ENCODE measurements at places on chromosomes 3 and 15. TPM values are rescaled to one million over a fixed set of nuclear protein-coding genes. Genes with fewer than 3 reads are reported as not detected.

DNA sequence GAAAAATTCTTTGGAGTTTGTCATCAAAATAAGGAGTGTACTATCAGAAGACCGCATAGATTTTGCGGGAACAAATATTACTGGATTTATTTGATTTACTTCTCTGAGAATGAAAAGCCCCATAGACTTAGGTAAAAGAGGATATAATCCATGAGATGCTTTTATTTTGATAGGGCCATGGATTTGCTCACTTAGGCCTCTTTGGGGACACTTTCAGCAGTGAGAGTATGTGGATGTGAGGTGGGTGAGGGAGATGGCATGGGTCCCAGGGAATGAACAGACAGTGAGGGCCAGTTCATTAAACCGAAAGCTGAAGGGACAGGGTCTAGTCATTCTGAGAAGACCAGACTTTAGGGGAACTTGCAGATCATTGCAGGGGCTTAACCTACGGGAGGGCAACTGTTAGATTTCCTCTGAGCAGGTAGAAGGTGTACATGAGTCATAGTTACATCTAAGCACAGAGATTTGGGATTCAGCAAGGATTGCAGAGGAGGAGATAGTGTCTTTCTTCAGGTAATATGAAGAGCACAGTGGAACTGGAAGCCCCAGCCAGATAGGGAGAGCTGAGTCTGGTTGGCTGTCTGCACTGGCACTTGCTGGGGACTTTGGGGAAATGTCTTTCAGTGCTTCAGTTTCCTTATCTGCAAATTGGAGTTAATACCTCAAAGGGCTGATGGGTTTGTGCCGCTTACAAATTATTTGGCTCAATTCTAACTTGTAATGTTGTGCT, 30.8 kb downstream of the SH3GL3 start:
- no peak for DNase-seq

DNA sequence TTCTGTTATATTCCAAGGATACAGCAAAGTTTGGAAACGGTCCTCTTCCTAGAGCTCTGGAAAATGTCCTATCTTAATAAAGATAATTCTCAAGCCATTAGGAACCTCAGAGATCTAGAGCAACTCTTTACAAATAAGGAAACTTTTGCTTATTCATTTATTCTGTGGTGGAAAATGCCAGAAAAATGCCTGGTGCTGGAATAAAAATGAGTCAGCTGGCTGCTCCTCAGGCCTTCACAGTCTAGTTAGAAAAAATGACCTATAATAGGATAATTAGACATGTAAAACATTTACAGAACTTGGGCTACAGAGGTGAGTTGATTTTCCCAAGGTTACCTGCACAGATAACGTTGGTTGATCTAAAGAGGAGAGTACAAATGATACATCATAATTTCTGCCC, 372.5 kb downstream of the NLGN1 start:
- DNase-seq, result no peak

- no peak for DNase-seq
These were observed 28.7 kb upstream of the DAZL start for GRCh38 chr3:16633948-16634347.

DNA sequence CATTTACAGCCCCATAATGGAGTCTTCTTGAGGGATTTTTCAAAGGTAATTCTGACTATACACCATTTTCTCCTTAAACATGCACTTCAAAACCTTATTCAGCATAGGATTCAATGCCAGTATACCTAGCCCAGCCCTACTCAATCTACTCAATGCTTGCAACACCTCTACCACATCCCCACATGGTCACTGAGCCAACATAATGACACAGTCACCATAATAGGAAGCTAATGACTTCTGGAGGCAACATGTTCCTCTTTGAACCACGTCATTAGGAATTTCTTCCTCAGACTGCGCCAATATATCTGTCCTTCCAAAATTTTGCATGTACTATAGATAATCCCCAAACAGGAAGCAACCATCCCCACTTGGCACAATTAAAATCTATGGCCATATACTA, 153.9 kb upstream of the SETMAR start:
- no peak for DNase-seq

Gene SNRPA1
- total RNA-seq, result 97.0 TPM

DNA sequence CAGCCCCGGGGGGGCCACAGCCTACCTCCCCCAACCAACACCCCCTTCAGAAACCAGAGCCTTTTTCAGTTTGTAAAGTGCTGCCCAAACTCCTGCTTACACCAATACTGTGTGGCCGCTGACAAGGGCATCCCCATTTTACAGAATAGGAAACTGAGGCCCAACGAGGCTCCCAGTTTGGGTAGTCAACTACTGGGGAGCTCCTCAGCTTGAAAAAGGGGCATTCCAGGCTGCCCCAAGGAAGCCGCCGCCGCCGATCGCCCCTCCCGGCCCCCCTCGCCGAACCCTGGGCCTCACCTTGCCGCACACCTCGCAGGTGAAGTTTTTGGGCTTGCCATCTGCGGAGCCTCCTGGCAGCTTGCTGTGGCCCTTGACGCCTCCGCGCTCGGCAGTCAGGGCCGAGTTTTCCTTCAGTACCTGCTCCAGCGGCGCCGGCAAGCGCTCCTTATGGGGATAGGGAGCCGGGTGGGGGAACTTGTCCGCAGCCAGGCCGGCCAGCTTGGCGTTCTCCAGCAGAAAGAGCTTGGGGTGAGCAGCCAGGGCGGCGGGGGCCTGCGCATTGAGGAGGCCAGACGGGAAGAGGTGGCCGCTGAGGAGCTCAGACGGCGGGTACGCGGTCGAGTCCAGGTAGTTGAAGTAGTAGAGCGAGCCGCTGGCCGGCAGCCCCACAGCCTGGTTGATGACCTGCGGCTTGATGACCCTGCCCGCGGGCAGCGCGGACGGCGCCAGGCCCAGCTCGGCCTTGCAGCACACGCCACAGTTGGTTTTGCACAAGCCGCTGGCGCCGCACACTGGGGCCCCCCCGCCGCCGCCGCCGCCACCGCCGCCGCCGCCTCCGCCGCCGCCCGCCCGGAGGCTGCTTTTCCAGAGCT, 1.4 kb downstream of the FEZF2 start:
- no peak for DNase-seq

- no peak for DNase-seq
These were observed 117.4 kb downstream of the IL12A start for GRCh38 chr3:160105907-160106584.

DNA sequence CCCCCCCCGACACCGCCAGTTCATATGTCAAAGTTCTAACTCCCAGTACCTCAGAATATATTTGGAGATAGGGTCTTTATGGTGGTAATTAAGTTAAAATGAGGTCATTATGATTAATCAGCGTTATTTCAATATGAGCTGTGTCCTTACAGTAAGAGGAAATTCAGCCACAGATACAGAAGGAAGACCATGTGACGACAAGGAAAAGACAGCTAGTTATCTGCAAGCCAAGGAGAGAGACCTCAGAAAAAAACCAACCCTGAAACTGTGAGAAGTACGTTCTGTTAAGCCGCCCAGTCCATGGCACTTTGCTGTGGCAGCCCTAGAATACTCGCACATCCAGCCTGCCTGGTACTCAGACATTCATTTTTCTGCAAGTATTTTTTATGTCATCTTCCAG, 62.3 kb upstream of the ARL8B start:
- no peak for DNase-seq

Gene CHRNA5
- total RNA-seq, result 0.66 TPM

GRCh38 chr3:35537265-35537664, 102.1 kb upstream of the ARPP21 start:
- no peak for DNase-seq

GRCh38 chr3:126125781-126126251, 41.9 kb upstream of the SLC41A3 start:
- DNase-seq, result no peak

DNA sequence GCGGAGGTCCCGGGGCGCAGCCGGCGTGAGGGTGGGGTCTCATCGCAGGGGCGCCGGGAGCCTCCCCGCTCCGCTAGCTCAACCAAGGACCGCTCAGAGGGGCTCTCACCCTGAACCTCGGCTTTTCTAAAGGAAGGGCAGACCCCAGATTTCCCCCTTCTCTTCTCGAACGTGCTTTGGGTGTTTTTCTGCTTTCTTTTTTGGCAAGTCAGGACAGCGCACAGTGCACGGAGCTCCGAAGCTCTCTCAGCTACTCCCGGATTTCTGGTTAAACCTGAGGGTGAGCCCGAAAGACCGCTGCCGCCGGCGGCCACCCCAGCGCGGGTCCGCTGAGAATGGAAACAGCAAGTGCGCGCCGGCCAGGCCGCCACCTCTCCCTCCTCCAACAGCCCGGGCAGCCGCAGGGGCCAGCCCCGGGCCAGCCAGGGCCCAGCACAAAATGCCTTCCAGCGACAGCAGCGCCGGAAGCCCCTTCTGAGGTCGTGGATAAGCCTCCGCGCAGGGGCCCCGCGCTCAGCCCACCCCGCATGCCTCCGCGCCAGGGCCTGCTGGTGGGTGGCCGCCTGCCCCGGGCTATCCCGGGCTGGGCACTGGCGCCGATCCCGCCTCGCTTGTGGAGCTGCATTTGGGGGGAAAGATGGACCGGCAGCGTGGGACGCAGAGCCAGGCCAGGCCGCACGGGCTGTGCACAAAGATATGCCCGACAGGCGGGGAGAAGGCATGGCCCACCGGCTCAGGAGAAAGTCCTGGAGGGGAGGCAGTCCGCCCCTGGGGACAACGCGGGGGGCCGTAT, 8.2 kb upstream of the OCA2 start:
- no peak for DNase-seq

Gene SAMMSON
- total RNA-seq, result not detected

Gene WDR72
- total RNA-seq, result not detected

Gene MST1
- total RNA-seq, result 16.1 TPM

GRCh38 chr15:96893159-96893906, 562.8 kb downstream of the NR2F2 start:
- no peak for DNase-seq

Gene PRR20G
- total RNA-seq, result not detected

DNA sequence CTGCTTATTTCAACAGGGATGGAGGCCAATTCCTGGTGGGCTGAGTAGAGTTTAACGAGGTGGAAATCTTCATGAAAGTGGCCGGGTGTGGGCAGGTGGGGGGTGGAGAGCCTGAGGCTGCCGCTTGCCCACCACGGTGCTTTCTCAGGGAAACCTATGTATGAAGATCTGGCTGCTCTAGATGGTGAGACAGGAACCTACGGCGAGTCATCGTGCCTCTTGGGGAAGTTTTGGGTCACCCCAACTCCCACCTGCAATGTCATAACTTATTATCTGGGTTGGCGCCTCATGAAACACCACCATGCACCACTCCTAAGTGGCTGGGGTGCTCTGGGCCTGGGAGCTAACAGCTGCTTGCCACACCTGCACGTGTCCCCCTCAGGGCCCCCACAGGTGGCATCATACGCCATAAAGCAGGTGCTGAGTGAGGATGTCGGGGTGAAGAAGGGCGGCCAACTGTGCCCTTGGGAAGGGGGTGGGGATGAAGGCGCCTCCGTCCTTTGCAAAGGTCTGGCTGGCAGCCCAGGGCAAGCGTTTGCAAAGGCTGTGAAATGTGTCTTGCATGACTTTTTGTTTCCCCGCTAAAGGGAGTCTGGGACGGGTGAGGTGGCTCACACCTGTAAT, 27.9 kb upstream of the SNRPA1 start:
- DNase-seq, result no peak

GRCh38 chr15:85745525-85746150, 49.1 kb downstream of the KLHL25 start:
- no peak for DNase-seq

Gene LYZL4
- not detected for total RNA-seq

DNA sequence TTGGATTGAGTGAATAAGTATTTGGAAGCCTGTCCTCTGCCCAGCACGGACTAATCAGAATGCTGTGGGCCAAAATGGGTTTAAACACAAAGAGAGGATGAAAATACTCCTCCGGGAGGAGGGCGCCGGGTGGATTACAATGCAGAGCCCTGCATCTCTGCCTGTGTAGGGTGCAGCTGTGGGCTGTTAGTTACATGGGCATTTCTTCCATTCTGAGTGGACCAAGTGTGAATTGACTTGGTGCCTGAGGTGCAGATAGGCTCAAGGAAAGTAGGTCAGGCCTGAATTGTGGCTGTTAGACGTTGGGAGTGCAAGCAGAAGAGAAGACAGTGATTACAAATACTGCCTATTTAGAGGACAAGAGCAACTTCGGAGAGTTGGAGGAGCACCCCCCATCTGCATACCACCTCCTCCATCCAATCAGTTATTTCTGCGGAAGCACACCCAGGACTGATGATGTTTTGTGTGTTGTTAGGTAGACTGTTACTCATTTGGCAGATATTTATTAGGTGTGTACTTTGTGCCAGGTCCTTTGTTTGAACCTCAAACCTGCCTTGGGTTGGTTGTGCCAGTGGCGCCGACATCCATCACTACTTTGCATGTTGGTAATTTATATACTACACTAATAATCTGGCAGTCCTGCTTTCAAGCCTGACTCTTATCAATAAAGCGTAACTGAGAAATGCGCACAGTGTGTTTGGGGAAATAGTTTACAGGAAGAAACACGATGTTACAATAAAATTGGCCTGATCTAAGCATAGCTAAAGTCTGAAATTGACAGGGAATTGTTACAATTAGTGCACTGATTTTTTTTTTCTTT, 33.0 kb downstream of the PTPRG start:
- DNase-seq, result no peak

- DNase-seq, result no peak
These were observed 463.7 kb upstream of the CFAP20DC start for GRCh38 chr3:59513570-59513969.

GRCh38 chr3:55721716-55722484, 234.8 kb upstream of the WNT5A start:
- DNase-seq, result no peak

DNA sequence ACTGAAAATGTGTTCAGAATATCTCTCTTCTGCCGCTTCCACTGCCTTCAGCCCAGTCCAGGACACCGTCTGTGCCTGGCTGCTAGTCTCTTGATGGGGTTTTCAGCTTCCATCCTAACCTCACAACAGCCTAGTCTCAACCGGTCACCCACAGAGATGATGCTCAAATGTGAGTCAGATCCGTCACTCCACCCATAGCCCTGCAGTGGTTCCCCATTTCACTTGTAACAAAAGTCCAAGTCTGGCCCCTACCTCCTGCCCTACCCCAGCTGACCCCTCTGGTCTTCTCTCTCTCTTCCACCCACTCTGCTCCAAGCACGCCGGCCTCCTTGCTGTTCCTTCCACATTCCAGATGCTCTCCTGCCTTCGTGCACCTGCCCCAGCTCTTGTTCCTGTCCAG, 68.1 kb downstream of the PPARG start:
- DNase-seq, result no peak

GRCh38 chr3:131038326-131038725, 11.6 kb downstream of the NEK11 start:
- no peak for DNase-seq

- DNase-seq, result no peak
These were observed 720.6 kb upstream of the CBLB start for GRCh38 chr3:106589311-106589942.

DNA sequence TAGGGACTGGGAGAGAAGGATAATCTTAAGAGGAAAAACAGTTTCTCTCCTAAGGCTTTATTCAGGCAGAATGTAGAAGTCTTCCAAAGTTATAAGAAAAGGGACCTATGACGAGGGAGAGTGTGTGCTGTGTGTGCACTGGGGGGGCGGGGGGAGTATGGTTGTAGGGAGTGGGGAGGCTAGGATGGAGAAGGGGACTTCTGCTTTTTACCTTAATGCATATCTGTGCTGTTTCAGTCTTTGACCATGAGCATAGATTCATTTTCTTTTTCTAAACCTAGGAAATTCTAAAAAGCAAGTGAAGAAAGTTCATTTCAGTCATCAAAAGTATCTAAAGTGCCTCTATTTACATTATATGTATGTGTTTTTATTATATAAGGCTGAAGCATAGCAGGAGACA, 52.6 kb upstream of the RASA2 start:
- no peak for DNase-seq

Gene PAQR5
- total RNA-seq, result not detected

Gene ILDR1
- total RNA-seq, result 0.16 TPM
